ENCODE measurements at places on chromosomes 1 and 21.

- DNase-seq = no peak
Observed at GRCh38 chr1:235050911-235051360, 77.7 kb downstream of the TOMM20 start.

- DNase-seq = no peak
Observed at GRCh38 chr1:103569493-103569892, 1.9 kb upstream of the AMY2B start.

DNA sequence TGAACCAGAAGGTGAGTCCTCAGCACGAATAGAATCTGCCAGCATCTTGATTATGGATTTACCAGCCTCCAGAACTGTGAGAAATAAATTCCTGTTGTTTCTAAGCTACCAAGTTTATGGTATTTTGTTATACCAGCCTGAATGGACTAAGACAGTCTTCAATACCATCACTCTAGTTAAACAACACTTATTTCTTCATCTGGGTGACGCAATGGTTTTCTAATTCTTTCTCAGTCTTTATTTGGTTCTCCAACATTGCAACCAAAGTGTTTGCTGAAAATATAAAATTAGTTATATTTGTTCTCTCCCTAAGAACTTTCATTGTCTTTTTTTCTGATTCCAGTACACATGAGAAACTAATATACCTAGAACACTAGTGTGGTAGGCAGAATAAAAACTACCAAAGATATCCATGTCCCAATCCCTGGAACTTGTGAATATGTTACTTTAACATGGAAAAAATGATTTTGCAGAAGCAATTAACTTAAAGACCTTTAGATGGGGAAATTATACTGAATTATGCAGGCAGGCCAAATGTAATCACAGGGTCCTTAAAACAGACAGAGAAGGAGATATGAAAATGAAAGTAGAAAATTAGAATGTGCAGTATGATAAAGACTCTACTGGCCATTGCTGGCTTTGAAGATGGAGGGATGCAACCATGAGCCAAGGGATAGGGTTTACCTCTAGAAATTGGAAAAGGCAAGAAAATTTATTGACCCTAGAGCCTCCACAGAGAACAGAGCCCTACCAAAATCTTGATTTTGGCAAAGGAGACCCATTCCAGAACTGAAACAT lies 1115.1 kb downstream of the PLA2G4A start:
- no peak for DNase-seq

GRCh38 chr1:83571536-83571935 lies 427.4 kb downstream of the TTLL7 start:
- DNase-seq = no peak

- DNase-seq = no peak
Observed at GRCh38 chr1:22712502-22713271, 2.0 kb downstream of the EPHB2 start.

DNA sequence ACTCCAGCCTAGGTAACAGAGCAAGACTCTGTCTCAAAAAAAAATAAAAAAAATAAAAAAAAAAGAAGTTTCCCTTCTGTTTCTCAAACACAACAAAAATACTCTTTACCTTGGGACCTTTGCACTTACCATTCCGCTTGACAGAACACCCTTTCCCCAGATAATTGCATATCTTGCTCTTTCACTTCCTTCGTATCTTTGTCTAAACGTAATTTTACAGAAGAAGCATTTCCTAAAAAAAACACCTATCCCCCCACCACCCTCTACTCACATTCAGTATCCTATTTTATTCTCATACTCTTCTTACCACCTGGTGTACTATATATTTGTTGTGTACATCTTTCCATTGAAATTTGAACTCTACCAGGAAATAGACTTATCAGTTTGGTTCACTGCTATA lies 32.7 kb downstream of the ASH1L start:
- no peak for DNase-seq

GRCh38 chr1:187443939-187444338 lies 615.2 kb downstream of the PLA2G4A start:
- DNase-seq = no peak

DNA sequence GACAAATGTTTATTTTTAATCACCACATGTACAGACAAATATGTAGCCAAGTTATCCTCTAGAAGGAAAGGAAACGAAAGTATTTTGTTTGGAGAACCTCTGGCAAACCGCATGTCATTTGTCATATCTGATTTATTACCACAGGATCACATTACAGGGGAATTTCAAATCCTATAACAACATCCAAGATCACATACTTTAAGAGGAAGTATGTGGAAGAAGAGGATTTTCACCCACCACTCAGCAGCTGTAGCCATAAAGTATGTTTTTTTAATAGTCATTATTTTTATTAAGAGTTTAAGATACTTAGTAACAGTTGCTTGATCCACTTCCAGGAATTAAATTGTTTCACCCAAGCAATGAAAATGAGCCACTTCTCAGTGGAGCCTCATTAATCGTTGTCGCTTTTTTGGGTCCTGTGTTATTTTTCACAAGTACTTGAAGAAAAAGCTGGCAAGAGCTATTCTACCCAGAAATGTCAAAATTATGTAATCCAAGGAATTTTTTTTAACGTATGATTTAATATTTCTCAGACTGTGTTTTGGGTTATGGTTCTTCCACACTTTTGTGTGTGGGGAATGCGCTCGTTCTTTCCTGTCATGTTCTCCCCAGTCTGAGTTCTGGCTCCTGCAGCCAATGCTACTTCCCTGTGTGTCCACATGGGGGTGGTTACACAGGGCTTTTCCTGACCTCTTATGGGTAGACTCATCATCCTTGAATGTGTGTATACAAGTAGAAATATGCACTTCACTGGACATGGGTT lies 6.9 kb downstream of the SERTAD4 start:
- peak; percentile 76 for DNase-seq

- no peak for DNase-seq
Observed at GRCh38 chr1:40435471-40435870, 14.8 kb upstream of the ZFP69B start.

DNA sequence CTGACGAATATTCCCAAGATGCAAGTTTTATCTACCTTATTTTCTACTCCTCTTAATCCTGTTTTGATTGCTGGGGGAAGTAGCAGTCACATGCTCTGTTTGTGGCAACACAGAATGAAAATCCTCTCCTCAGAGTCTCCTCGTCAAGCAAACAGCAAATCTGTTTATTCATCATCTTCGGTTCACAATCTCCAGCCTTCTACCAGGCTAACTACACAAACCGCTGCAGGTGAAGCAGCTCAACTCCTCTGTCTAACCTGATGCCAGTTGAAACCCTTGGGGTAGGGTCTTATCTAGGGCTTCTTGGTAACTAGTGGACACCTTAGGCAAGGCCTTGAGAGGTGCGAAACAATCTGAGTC lies 91.0 kb downstream of the SIPA1L2 start:
- no peak for DNase-seq

DNA sequence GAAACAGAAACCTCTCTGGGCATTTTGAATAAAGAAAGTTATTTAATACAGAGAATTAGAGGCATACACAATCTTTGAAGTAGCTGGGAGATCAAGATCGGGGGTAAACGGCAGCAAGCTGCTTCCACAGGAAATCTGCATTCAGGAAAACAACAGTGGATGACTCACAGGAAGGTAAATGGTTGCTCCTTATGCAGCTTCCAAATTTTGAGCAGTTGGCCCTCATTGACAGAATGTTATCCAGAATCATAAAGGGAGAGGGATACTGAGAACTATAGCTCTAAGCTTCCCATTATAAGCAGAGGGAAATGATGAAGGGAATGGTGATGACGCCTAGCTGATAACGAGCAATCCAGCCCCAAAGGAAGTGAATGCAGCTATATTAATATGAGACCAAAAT lies 28.6 kb downstream of the ZMYND12 start:
- DNase-seq = no peak

GRCh38 chr1:165306543-165307434 lies 49.7 kb downstream of the LMX1A start:
- no peak for DNase-seq

DNA sequence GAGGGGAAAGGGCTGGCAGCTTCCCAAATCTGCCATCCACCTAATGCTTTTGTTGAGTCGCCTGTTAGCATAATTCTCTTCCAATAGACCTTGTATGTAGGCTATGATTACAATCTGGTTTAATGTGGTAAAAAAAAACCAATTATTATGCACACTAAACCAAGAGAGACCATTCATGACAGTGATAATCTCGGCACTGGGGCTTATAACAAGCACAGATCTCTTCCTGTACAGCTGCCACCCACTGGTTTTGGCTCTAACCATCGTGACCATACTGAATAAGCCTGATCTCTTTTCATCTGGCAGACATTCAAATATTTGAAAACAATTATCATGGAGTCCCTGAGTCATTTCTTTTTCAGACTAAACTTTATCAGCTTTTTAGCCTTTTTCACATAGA lies 12.0 kb upstream of the SYT14 start:
- DNase-seq = no peak

- no peak for DNase-seq
Observed at GRCh38 chr1:212125654-212126053, 90.1 kb downstream of the DTL start.

GRCh38 chr1:4265836-4266235 lies 365.8 kb upstream of the C1orf174 start:
- peak; percentile 46 for DNase-seq

GRCh38 chr1:236122176-236122575 lies 20.2 kb upstream of the GPR137B start:
- DNase-seq = no peak

DNA sequence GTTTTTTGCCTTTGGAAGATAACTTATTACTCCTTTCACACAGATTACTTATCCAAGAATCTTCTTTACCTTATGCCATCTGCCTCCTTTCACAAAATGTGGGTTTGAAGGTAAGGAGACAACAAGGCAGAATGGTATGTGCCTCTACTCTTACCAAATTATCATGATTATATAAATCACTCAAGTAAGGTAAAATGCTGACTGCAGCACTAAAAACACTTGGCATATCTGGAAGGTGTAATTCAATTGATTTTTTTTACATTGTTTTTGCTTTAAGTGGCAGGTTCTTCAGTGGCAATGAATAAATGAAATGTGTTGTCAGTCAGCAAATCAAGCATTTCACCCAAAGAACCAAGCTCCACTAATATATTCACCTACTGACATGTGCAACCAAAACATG lies 346.1 kb downstream of the OMA1 start:
- no peak for DNase-seq

- no peak for DNase-seq
Observed at GRCh38 chr1:234772345-234773147, 162.6 kb upstream of the IRF2BP2 start.

DNA sequence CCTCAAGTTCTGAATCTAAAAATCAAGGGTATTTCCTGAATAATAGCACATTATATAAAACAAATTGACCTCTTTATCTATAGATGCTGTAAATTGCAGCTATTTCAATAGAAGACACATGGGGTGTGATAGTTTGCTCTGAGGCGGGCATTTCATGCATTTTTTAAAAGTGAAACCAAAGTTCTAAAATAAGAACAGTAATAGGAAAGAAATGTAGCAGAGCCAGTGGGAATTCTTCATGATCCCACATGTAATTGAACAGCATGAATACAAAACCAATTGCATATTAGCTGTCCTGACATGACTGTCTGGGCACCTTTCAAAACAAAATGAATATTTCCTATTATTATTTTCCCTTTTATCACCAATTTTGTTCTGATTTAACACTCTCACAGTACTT lies 85.0 kb downstream of the RGS21 start:
- no peak for DNase-seq

- DNase-seq = peak; percentile 38
Observed at GRCh38 chr1:55150880-55151588, 64.1 kb downstream of the USP24 start.

GRCh38 chr1:53553734-53554509 lies 94.7 kb downstream of the DMRTB1 start:
- DNase-seq = no peak

DNA sequence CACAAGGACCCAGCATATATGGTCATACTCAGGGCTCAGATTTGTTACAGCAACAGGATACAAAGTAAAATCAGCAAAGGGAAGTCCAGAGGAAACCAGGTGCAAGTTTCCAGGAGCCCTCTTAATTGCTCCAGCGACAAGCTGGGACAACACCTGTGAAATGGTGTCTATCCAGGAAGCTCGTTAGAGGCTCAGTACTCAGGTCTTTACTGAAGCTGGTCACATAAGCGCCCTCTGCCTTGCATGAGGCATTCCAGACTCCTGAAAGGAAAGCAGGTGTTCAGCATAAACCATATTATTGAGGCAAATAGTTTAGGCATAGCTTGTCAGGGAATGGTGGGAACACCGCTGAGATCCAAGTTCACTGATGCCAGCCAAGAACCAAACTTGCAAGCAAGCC lies 231.0 kb downstream of the SLC35F3 start:
- no peak for DNase-seq

DNA sequence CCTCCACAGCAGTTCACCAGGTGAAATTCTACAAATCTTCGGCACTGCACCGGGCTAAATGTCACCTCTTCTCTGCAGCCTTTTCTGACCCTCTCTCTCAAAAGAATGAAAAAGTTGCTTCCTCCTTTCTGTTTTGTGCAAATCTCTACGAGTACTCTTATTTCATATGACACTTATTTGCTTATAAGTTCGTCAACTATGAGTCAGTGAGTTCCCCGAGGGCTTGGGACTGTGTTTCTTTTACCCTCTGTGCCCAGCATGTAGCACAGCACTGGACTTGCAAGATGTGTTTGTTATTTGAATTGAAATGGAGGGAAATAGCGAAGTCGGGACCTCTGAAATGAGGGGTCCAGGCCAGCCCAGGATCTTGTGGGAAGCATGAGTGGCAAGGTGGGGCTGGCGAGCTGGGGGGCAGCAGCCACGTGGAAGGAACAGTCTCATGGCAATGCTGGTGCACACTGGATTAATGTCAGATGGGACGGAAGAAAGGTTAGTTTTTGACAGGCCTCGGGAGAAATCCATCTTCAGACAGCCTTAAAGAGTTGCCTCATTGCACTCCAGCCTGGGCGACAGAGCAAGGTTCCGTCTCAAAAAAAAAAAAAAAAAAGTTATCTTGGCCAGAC lies 6.2 kb downstream of the SLC6A9 start:
- DNase-seq = no peak

- DNase-seq = no peak
Observed at GRCh38 chr1:89176971-89177370, 1.2 kb upstream of the GBP7 start.

DNA sequence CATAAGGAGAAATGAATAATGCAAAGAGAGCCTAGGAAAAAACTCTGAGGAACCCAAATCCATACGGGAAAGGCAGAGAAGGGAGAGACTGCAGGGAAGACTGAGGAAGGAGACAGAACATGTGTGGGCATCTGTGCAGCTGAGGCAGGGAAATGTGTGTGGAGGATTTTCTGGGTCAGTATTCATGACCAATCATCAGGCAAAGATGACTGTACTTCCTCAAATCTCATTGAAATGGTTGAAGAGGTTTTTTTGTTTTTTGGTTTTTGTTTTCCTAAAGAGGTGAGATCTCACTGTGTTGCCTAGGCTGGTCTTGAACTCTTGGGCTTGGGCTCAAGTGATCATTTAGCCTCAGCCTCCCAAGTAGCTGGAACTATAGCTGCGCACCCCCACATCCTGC lies 15.7 kb downstream of the DIP2A start:
- DNase-seq = no peak

DNA sequence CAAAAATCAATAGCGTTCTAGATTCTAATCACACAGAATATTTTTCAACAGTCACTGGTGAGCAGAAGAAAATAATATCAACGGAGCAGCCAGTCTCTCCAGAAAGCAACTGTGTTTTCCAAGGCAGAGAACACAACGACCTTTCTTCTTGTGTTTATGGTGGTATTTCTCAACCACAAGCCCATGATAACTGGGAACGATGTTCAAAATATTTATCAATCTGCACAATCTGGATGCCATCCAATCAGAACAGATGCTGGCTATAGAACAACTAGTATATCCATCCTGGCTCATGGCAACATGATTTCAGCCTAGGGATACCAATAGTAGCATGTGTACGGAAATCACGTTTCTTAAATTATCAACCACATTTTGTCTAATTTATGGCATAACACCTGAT lies 162.7 kb upstream of the RUNX1 start:
- DNase-seq = no peak

Measured in globus pallidus (tissue), 1 donor.